ENCODE measurements at places on chromosomes 7 and 10. TPM values are rescaled to one million over a fixed set of nuclear protein-coding genes. Genes with fewer than 3 reads are reported as not detected.
A peak's percentile ranks its signal among the peaks of the same experiment; 100 is the strongest.

- DNase-seq = no peak
These were observed 27.4 kb upstream of the ATRNL1 start for GRCh38 chr10:115065801-115066200.

ST8SIA6 gene
- 9.3 TPM for total RNA-seq

DNA sequence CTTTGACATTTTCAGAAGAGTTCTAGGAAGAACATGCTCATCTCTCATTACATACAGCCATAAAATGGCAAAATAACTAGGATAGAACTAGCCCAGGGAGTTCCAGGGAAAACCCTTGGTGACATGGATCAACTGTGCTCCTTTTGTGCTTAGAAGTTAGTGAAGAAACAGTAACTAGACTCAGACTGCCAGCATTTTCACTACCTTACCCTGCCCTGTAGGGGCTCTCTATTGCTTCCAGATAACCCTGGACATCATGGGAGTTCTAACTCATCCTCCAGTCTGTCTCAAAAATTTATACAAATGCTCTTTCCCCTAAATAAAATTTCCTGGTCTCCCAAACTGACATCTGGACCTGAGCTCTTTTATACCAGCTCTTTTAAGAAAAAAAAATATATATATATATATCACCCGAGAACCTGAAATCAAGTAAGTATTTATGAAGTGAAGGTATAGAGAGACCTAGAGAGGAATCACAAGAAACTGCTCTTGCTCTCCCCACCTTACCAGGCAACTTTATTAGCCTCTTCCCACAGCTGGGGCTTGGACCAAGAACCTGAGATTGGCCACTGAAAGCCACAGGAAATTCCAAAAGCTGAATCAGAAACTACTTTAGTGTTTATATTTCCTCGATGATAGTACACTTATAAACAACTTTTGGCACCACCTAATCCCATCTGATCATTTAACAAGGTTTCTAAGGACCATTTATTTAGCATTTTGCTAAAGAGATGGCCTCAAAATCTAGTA is 101.4 kb downstream of the RELN start:
- DNase-seq = no peak

- DNase-seq = no peak
These were observed 53.6 kb downstream of the VPS41 start for GRCh38 chr7:38855386-38855785.

DNA sequence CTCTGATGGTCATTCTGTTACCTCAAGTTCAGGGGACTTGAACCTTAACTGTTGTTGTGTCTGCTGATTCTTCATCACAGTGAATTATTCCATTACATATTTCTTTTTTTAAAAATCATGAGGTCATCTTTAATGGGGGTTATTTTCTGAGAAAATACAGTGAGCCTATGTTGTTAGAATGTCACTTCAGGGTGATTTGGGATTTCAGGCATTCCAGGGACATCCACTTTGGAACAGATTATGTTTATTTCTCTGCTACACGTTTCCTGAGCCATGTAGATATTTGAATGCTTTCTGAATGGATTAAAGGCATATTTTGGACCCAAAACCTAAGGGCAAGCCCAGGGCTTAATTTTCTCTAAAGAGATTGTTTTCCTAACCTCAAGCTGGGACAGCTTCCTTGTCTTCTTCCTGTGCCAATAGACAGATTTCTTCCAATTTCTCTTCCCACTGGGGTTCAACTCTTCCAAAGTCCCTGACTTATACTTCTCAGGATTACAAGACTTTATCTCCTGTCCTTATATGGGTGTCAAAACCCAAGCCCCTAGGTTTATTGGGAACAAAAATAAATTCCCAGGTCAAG is 271.7 kb downstream of the ARHGAP12 start:
- no peak for DNase-seq

UBE2D1 gene
- total RNA-seq = 55.3 TPM

AQP1 gene
- total RNA-seq = 284 TPM

- no peak for DNase-seq
These were observed 367.7 kb downstream of the PHF14 start for GRCh38 chr7:11341285-11341944.

DNA sequence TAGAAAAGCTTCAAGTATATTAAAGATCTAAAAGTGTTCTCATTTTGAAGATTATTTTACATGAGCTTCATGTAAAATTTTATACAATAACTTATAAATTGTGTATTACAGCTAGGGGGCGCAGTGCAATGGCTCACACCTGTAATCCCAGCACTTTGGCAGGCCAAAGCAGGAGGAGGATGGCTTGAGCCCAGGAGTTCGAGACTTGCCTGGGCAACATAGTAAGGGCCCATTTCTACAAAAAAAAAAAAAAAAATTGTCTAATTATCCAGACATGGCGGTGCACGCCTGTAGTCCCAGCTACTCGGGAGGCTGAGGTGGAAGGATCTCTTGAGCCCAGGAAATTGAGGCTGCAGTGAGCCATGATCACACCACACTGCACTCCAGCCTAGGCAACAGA is 16.6 kb downstream of the ACBD5 start:
- no peak for DNase-seq

PDK4 gene
- 431 TPM for total RNA-seq

H2BK1 gene
- not detected for total RNA-seq

SPDYE3 gene
- not detected for total RNA-seq

- DNase-seq = no peak
These were observed 11.9 kb downstream of the PSTK start for GRCh38 chr10:122992031-122992585.

MYOZ1 gene
- total RNA-seq = 0.51 TPM

DNA sequence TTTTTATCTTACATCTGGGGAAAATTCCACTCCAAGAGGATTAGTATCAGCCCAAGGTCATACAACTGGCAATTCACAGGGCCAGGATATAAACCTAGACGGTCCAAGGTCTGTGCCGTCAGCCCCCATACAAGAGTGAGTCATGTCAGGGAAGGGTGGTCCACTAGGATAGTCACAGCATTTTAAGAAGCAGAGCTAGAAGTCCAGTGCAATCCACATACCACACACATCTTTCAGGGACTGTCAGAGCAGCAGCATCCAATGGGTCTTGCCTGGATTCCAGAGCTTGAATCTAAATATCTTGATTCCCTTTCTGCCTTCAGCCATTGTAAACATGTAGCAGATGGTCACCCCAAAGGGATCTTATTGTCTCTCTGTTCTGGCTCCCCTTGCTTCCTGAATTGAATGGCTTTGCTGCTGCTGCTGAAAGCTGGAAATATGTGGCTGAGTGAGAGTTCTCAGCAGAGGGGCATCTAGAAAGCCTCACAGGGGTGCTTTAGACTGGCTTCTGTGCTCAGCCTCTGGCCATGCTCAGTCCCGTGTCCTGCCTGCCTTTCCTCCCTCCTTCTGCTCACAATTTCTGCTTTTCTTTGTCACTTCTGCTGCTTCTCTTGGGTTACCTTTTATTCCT is 9.9 kb upstream of the OR6V1 start:
- no peak for DNase-seq

GRCh38 chr10:983971-984655 is 4.1 kb upstream of the GTPBP4 start:
- no peak for DNase-seq

MPLKIP gene
- total RNA-seq = 17.8 TPM

- no peak for DNase-seq
These were observed 990.7 kb downstream of the CCSER2 start for GRCh38 chr10:85318809-85319807.

CPEB3 gene
- 14.1 TPM for total RNA-seq

AKR1C3 gene
- 40.5 TPM for total RNA-seq

KAZALD1 gene
- 4.8 TPM for total RNA-seq

DNA sequence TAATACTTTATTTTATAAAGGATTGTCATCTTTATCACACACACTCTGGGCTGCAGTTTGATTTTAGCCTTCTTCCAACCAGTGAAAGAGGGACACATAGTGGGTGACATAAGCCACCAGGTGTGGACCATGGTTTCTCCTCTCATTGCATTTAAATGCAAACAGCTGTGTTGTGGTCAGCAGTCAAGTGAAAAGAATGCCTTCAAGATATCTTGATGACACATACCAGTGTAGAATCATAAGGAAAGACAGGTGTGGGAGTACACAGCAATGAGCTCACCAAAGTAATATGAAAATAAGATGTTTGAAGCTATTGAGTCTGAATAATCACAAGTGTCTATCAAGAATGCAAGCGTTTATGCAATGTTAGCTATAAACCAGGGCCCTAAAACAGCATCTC is 580.0 kb downstream of the XPNPEP1 start:
- DNase-seq = no peak

GRCh38 chr7:108313086-108313485 is 143.2 kb downstream of the NRCAM start:
- no peak for DNase-seq

DNA sequence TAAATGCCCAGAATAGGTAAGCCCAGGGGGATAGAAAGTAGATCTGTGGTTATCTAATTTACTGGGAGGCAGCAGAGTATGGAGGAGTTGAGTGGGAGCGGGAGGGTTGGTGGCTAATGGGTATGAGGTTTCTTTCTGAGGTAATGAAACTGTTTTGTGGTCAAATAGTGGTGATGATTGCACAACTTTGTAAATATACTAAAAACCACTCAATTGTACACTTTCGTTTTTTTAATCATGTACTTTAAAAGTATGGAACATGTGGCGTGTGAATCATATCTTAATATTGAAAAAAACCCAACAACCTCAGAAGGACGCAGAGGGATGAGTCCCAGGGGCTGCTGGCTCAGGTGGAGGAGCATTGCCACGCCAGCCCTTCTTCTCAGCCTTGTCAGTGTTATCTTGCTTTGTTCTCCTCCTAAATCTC is 118.1 kb downstream of the WDR11 start:
- no peak for DNase-seq

- no peak for DNase-seq
These were observed 239.5 kb downstream of the REEP3 start for GRCh38 chr10:63760708-63761047.

DNA sequence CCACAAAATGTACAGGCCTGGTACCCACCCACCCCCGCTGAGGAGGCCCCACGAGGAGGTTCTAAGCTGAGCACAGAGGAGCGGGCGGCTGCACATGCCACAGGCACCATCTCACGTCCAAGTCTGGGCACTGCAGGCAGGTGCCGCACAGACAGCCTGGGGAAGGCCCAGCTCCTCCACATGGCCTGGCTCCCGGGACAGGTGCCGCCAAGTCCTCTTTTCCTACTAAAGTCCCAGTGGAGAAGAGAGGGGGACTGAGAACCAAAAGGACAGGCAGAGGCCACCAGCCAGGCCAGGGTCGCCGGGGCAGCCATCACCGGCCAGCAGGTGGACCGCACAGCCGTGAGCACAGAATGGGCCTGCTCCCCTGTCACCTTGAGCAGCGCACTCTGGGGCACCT is 91.1 kb downstream of the MAD1L1 start:
- peak; percentile 64 for DNase-seq

DNA sequence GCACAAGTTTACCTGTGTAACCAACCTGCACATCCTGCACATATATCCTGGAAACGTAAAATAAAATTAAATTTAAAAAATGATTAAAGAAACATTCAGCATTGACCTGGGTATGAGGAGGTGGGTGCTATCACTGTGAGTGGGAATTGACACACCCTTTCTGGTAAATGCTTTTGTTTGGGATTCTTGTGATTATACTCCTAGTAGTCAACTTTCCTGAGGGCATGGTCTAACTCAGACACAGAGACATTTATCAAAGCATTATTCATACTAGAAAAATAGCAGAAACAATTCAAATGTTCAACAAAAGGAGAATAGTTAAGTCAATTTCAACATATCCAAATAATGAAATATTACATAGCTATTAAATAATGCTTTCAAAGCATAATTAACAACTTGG is 44.2 kb downstream of the CNNM2 start:
- no peak for DNase-seq

CLDN15 gene
- 2.5 TPM for total RNA-seq

VGF gene
- not detected for total RNA-seq

GRCh38 chr10:51301644-51302043 is 227.4 kb downstream of the PRKG1 start:
- no peak for DNase-seq

GRCh38 chr7:36840904-36841303 is 116.6 kb upstream of the AOAH start:
- no peak for DNase-seq

- no peak for DNase-seq
These were observed 7.8 kb downstream of the CPXM2 start for GRCh38 chr10:123883673-123884320.

NUDT5 gene
- total RNA-seq = 10.1 TPM

GRCh38 chr10:128868481-128868880 is 598.6 kb upstream of the MGMT start:
- no peak for DNase-seq

GJD4 gene
- total RNA-seq = not detected

STEAP1 gene
- 1.4 TPM for total RNA-seq

DNA sequence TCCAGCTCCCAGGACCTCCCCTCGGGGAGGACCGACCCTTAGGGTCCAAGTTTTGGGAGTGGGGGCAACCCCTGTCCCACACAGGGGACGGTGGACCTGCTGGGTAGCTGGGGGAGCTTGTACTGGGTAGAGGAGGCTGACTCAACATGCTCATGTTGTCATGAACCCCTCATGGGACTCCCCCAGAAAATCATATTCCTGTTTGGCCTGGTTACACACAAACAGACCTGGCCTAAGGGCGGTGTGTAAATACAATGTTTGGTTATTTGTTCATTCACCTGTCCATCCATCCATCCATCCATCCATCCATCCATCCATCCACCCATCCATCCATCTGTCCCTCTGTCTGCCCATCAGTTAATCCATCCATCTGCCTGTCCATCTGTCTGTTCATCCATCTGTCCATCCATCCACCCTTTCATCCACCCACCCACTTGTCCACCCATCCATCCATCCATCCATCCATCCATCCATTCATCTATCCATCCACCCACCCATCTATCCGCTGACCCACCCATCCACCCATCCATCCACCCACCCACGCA is 92.9 kb downstream of the DNAJB6 start:
- no peak for DNase-seq

DNA sequence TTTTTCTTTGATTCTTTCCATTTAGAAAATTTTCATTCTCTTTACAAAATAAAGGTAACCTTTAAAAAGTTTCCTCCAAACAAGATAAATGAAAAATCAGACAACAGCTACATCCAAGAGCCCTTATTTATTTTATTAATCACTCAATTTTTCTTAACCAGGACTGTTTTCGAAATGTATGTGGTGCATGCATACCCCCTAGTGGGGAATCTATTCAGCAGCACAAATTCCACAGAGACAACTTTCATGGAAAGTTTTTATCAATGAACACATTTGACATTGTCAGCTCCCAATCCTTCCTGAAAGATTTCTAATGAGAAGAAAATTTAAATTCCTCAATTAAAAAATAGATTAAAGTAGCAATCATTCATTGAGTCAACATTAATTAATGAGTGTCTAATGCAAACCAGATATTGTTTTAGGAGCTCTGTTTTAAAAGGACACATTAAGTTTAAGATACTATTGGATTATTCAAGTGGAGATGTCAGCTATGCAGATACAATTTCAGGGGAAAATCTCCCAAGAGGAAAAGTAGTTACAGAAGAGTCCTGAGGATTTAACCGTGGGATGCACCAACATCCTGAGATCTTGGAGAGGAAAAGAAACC is 5.2 kb upstream of the HTR7 start:
- DNase-seq = no peak

Data from Right ventricle myocardium inferior (tissue), 1 donor.